ENCODE measurements at places on chromosomes 6 and 20.

DNA sequence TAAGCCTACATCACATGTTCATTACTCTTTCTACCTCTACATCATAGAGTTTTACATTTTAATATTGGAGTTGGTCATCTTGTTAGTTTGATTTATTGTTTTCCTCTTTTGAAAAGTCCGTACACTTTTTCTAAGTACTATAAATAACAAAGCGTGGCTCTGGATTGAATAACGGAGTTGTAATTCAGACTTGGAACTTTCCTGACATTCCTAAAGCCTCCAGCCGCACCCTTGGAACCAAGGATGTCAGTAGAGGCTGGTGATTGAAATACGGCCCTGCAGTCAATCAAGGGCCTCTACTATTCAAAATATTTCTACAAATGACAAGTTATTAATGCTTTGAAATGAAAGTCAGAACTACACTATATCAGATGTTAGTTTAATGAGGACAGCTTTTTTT, 301.9 kb upstream of the TBX18 start:
- no peak for DNase-seq

DNA sequence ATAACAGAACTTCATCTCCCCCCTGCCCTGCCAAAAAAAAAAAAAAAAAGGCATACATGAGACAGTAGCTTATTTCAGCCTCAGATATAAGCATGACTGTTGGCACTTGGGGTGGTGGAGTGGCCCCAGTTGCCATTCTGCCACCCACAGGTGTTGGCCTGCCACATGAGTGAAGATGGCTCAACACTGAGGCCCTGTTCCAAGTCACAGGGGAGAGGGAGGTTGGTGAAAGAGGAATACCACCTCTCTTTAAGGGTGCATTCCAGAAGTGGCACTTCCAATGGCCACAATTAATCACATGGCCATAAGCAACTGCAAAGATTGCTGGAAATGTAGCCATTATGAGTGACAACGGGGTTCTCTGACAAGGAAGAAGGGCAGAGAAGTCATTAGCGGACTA, 61.9 kb upstream of the JARID2 start:
- DNase-seq = no peak

DNA sequence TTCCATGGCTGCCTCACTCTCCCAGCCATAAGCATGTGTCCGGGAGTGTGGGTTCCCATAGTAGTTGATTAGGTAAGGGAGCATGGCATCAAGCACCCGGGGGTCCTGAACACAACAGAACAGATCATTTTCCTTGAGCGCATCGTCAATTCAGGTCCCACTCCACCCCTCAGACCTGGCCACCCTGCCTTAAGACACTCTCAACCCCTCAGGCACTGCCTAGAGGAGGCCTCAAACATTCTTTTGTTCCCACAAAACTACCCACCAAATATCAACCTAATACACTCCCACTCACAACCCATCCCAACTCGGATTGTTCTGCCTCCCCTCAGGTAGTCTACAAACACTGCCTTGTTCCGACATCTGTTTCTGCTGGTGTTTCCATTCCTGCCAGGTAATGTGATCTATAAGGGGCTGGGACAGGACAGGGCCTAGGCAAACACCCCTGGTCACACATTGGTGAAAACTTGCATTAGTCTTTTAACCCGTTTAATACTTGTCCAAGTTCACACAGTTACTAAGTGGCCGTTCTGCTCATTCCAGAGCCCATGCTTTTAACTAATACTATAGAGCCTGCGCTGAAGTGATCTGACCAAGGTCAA, 1.4 kb downstream of the NFS1 start:
- no peak for DNase-seq

DNA sequence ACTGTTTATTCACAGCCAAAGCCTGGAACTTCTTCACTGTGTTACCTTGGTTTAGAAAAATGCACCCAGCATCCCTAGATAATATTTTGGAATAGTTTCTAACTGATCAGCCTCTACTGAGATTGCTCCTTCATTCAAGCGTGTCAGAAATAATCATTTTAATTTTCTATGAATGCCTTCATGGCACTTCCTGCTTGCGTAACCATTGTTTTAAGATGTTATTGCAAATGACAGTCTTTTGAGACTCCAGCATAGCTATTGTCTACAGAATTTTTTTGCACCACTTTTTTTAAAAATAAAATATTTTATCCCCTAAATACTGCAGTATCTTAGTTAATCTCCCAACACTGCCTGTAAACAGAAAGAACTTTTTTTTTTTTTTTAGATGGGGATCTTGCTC, 213.1 kb downstream of the PHACTR1 start:
- DNase-seq = no peak

DNA sequence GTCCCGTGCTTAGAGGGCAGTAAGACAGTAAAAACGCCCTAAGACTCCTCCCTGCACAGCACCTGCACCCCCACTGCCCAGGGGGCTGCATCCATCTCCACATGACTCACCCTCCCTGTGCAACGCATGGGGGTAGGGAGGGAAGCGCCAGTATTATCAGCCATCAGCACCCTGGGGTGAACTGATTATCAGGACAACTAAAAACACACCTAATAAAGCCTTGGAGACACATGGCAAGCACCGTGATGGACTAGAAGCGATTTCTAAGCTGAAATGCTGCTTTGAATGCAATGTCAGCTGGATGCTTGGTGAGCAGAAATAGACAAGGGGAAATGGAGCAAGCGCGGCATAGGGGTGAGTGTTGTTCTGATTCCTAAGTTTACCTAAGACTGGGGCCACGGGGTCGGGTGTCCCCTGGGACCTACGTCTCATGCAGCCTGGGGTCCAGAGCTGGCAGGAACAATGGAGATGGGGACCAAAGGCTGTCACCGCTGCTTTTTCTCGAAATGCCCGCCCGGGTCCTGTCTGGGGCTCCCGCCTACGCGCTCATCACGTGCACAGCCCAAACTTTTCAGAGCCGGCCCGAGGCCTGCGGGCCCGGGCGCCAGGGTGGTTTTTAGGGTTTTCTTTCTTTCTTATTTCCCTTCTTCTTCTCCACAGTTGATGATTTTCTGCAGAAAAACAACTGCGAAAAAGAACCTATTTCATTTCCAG, 702 bp upstream of the TNFAIP3 start:
- DNase-seq = peak; percentile 67

DNA sequence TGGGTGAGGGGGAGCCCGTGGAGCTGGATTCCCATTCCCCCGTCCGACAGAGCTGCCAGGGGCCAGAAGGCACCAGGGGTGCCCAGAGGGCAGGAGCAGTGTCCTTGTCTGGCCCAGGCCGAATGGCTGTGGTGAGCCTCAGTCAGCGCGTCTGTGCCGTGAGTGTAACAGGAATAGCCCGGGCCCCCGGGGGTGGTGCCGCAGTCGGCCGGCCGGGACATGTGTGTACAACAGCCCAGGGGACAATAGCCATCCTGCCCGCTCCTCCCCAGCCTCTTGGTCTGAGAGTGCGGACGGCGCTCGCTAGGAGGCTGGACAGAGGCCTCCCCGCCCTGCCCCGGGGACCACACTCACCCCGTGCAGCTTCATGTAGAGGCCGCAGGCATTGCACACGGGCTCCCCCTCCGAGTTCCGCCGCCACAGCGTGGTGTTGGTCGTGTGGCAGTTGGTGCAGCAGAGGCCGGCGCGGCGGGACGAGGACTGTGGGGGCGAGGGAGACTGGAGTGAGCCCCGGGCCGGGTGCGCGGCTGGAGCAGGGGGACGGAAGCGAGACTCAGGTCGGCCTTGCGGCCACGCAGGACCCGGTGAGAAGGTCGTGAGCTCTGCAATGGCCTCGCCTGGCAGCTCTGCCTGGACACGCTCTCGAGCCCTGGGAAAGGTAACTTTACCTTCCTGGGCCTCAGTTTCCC, 9.6 kb downstream of the GATA5 start:
- DNase-seq = no peak

GRCh38 chr6:5532941-5533340, 271.6 kb downstream of the FARS2 start:
- DNase-seq = no peak

DNA sequence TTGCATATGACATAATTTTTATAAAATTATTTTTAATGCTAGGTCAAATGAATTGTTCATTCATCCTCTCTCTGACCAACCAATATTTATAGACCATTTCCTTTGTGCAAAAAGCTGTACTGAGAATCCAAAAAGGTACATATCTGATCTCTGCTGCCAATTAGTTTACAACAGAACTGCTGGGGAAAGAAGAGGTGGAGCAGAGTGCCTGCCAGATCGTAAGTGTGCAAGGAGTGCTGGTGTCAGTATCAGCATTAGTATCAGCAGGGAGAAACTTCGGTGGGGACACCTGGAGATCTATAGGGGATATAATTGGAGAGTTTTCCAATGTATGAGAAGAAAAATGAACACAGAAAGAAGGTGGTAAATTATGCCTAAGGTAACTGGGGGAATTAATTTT, 63.3 kb upstream of the ASF1A start:
- DNase-seq = no peak

GRCh38 chr6:25354078-25354932, 75.1 kb downstream of the CARMIL1 start:
- DNase-seq = no peak

DNA sequence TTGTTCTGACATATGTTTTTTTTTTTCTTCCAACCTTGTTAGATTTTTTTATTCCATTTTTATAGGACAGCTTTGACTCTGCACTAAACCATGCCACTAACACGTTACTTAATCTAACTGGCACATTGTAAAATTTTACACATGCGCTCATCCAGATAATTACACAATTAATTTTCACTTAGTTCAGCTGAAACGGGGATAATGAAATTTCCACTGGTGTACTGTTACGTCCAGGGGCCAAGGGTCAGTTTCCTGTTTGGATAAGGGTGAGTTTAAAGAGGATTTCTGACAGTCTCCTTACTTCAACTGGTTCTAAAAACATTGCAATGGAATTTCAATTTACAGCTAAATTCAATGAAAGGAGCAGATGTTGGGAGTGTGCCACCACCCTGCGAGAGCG, 221.8 kb upstream of the CEP162 start:
- no peak for DNase-seq

DNA sequence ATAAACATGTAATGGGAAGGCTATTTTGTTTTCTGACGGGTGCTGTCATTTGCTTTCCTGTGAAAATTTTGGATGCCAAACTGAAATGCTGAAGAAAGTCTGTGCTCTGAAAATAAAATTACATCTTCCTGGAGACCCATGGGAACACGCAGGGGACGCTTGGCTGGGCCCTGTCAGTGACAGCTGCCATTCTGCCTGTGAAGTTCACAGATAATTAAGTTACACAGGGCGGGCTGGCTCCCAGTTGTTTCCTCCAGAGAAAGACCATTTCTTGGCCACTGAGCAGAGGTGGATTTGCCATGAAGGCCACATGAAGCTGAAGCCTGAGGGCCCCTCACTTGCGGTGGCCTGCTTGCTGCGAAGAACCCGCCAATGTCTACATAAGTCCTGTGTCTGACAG, 93.5 kb downstream of the TMEM170B start:
- no peak for DNase-seq

DNA sequence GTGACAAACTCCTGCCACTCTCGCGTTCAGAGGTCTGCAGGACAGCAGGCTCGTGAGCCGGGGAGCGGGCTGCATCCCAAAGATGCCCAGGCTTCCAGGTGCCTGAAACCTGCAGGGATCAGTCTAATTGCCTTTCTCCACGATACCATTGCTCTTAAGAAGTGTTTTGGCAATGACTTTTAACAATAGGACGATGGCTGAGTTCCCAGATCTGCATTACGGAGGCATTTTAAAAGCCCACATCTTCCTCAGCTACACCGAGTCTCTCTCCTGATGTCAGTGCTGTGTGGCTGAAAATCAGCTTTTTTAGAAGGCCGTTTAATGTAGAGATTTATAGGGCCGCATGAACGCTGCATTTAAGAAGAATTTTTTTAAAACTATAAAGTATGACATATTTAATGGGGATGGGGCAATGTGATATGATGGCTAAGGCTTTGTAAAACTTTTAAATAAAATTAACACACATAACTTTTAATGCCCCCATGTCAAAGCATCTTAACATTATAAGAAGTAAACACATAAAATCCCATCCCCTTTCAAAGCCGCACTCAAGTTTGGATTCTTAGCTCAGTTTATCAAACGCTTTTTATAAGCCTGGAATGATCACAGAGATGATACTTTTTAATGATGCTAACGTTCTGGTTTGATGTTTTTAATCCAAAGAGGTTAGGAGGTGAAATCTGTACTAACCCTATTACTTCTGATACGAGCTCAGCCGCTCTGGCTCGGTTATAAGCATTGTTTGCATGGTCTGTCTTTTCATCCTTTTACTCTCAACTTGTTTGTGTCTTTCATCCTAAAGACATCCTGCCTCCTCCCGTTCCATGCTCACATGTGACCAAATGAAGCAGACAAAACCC, 386.0 kb downstream of the SMOC2 start:
- DNase-seq = no peak

DNA sequence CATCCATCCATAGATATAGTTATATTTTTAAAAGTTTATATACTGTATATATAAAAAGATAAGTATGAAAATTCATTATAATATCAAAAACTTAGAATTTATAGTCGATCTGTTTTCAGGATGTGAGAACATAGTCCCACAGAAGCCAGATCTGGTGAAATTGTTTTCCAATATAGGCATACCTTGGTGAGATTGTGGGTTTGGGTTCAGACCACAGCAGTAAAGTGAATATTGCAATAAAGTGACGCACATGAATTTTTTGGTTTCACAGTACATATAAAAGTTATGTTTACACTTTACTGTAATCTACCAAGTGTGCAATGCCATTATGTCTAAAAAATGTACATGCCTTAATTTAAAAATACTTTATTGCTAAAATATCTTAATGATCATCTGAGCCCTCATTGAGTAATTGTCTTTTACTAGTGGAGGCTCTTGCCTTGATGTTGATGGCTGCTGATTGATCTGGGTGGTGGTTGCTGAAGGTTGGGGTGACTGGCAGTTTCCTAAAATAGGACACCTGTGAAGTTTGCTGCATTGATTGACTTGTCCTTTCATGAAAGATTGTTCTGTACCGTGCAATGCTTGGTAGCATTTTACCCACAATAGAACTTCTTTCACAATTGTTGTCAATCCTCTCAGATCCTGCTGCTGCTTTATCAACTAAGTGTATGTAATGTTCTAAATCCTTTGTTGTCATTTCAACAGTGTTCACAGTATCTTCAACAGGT, 29.8 kb downstream of the AIG1 start:
- no peak for DNase-seq

All from HS-5 (cell line).